Neuronal stem cell (in vitro differentiated cells): ENCODE measurements at places on chromosomes 12 and 14.

DNA sequence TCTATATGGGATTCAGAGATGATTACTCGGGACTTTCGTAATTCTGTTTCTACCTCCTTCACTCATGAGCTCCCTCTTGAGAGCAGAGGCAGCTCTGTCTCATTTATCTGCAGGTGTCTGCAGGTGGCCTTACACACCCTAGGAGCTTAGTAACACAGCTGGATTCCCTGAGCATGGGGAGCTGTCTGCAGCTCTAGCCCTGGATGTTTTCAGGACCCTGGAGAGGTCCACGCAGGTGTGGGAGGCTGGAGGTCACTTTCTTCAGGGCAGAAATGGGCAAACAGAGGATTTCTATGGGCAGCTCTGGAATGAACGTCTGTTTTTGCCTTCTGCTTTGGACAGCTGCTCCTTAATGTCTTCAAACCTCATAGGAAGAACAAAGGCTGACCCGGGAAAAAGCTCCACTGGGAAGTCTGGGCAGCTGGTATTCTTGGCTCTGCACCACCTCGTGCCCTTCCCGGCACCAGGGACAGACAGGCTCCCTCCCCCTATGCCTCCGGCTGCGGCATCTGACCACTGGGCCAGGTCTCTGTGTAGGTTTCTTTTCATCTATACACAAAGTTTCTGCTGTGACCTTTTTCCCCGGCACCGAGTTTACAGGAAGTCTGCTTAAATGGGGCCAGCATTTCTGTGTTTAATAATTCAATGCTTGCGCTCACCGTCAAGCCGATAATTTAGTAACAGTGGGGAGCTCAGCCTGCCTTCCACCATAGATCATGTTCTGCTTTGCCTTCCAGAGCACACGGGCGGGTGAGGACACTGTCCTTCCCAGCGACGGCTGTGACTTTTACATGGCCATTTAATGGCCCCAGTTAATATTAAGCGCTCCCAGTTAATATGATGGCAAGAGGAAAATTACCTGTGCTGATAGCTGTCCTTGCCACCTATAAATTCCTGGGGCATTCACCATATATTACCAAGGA is 320.2 kb upstream of the SFSWAP start:
- peak; percentile 56 for DNase-seq

- no peak for DNase-seq
Measured at GRCh38 chr14:20477211-20477876, 8.1 kb downstream of the PNP start.

- no peak for DNase-seq
Measured at GRCh38 chr14:104322531-104323366, 184.4 kb downstream of the KIF26A start.

GRCh38 chr14:64825509-64825908 is 54.2 kb downstream of the SPTB start:
- no peak for DNase-seq

DNA sequence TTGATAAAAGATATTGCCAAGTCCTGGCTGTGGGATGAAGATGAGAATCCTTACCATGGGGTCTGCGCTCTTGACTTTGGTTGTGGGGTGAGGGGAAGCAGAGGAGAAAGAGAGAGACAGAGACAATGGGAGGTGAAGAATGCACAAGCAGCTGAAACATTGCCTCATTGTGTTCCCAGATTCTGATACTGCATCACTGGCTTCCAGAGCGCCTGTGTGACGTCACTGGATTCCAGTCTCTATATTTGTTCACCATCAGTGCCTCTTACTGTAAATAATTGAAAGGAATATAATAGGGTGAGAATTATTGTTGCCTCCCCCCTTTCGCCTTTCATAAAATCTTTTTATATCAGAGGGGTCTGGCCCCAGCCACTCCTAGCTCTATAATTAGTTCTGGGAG is 188.9 kb upstream of the NTF3 start:
- no peak for DNase-seq

- no peak for DNase-seq
Measured at GRCh38 chr14:69288011-69288771, 28.2 kb downstream of the GALNT16 start.

- no peak for DNase-seq
Measured at GRCh38 chr14:64012720-64013119, 159.9 kb downstream of the SYNE2 start.

DNA sequence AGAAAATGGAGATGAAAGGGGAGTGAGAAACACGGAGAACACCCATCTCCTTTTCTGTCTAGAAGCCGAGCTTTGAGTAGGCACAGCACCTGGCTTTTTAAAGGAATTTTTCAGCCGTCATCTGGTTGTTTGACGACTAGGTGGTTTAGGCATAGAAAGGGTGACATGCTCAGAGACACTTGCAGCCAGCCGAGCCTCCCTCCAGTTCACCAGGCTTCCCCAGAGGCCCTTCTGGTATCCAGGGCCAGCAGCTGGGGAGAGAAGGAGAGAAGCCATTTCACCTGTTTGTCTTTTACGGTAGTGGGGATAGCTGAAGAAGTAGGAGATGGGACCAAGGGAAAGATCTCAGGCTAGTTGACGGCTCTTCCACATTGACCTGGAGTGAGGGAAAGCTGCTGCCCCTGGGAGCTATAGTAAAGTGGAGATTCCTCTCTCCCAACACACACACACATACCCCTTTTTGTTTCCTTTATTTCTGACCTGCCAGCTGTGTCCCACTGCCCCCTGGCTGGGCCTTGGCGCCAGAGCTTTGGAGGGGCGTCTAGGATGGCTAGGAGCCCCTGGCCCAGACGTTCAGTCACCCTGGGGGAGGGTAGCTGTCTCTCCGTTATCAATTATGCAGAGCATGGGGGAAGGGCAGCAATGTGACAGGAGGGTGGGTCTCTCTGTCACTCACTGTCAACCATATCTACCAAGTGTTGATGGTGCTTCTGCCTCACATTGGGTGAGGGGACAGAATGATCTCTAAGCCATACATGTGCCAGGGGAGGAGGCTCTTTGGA is 5.5 kb downstream of the MAP3K12 start:
- DNase-seq: no peak

GRCh38 chr12:28884904-28885679 is 264.0 kb upstream of the FAR2 start:
- DNase-seq: no peak

DNA sequence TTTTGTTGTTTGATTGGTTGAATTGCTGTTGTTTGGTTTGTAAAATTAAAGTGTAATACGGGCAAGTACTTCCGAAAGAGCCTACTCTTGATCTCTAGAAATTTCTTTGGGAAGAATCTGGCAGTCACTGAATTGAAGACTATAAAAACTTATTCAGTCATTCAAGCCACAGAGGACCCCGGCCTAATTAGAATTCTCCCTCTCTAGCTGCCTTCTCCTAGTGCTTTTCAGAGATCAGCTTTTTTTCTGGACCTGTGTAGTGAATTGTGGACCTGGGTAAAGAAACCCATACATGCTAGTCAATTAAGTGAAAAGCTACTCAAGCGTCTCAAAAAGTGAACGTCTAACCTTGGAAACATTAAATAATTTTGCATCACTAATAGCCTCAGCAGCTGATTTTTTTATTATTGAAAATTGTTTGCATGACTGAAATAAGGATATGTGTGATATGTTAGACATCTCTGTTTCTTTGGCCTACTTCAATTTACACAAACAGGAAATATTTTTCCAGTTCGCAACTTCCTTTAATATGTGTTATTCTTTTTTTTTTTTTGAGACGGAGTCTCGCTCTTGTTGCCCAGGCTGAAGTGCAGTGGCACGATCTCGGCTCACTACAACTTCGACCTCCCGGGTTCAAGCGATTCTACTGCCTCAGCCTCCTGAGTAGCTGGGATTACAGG is 27.2 kb downstream of the EFCAB11 start:
- no peak for DNase-seq

GRCh38 chr12:130504110-130504839 is 166.6 kb downstream of the PIWIL1 start:
- peak; percentile 21 for DNase-seq

- peak; percentile 12 for DNase-seq
Measured at GRCh38 chr12:38544330-38545066, 227.9 kb downstream of the ALG10B start.

DNA sequence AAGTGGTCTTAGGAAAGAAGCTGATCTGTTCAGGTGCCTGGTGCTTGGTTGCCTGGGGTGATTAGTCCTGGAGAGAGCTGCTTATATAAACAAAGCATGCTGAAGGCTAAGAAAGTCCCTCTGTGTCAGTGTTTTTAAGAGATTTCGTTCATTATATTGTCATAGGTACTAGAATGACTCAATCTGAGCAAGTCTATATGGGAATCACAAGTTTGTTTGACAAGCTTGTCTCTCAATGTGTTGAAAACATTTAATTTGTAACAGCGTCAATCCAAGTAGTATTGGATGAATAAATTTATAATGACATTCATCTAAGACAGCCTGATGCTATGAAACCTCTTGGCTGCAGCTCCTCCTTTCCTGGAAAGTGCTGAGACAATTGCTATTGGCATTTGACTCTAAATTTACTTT is 256.3 kb downstream of the TMTC2 start:
- no peak for DNase-seq

- no peak for DNase-seq
Measured at GRCh38 chr14:33951183-33951840, 438 bp upstream of the EGLN3 start.

DNA sequence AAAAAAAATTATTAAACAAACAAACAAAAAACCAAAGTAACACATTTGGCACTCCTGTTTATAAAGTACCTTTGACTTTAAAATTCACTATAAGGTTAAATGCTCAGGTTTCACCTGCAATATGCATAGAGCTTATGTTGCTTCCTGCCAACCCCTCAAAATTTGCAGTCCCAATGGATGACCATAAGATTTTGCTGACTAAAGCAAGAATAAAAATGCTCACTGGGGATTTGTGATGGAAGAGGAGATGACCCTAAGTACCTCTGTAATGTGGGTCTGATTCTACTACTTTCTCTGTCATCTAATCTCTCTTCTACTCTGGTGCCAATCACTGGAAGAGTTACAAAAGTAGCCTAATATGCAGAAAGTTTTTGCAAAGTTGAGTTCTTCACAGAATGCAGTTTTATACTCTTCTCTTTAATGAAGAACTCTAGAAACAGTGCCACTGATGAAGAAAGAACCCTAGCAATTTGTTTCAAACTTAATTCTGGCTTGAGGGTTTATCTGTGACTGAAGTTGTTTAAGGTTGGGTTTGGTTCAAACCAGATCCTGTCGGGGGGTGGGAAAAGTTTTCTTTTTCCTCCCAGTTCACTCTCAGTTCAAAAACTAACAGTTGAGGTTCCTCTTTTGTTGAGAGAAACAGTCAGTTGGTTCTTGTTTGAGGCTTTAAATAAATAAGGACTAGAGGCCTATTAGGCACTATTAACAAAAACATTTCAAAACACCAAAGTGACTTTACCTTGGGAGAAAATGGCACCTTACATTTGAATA is 10.9 kb downstream of the WASHC3 start:
- DNase-seq: no peak

DNA sequence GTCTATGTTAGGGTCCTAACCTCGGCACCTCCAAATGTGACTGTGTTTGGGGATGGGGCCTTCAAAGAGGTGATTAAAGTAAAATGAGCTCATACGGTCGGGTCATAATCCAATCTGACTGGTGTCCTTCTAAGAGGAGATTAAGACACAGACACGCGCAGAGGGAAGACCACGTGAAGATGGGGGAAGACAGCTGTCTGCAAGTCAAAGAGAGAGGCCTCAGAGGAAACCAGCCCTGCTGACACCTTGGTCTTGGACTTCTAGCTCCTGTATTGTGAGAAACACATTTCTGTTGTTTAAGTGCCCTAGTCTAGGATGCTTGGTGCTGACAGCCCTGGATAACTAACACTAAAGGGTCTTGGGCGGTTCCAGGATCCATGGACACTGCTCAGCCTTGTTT is 109.6 kb downstream of the DICER1 start:
- DNase-seq: no peak

GRCh38 chr12:94152292-94153078 is 4.1 kb downstream of the PLXNC1 start:
- no peak for DNase-seq

- DNase-seq: no peak
Measured at GRCh38 chr12:40436564-40436963, 211.8 kb downstream of the LRRK2 start.

DNA sequence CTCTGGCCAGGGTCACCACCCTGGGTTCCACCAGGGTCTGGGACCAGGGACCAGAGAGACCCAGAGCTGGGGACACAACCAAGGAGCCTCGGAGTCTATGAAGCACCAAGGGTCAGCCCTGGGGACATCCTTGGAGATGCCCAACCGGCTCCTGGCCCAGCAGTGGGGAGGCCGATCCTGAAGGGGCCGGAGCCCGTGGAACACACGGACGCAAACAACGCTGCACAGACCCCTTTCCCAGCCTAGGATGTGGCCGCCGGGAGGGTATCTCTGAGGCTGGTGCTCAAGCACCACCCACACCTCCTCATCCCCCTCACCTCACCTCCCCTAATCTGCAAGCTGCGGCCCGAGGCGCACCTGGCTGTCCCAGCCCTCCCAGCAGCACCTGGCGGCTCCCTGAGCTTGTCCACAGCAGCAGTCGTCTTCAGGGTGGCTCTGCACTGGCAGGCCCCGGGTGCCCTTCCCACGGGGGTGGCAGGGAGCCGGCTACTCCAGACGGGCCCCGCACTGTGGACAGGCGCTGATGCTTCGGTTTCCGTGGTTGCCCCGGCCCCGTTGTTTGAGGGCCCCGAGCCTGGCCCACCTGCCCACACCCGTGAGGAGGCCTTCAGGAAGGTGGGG is 146.8 kb upstream of the C14orf180 start:
- DNase-seq: no peak

DNA sequence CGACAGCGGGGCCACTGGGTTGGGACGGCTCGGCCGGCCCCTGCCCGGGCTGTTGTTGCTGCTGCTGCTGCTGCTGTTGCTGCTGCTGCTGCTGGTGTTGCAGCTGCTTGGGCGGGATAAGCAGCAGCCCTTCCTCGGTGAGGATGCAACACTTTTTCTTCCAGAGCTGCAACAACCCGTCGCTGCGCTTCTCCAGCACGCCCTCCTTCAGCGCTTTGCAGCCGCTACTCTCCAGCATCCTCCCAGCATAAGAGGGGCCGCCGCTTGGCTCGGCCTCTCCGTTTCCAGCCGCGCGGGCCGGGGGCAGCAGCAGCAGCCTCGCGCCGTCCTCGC is 529 bp downstream of the PHLDA1 start:
- no peak for DNase-seq

- no peak for DNase-seq
Measured at GRCh38 chr14:23401291-23401690, 6.8 kb downstream of the MYH6 start.

GRCh38 chr12:19186722-19187661 is 57.5 kb downstream of the PLEKHA5 start:
- DNase-seq: peak; percentile 15

GRCh38 chr12:107374161-107374840 is 281.0 kb upstream of the CRY1 start:
- DNase-seq: no peak
